ENCODE measurements at places on chromosomes 2 and 18.

DNA sequence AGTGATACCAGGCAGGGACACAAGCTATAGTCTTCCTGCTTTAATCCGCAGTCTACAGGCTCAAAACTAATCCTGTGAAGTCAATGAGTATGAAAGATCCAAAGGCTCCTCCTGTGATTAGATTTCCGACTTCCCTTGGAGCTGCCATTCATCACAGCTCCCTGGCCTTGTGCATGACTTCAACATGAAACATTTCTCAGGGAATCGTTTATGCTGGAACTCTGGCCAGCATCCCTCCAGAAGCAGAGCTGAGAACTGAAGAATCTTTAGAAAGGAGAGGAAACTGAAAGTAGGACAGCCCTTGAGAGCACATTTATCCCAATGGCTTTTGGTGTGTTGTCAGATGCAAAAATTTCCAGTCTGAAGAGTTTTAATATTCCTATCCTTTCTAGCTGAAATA lies 84.3 kb upstream of the SESTD1 start:
- H3K36me3 ChIP-seq, result no peaks in the 10 kb centered on the region
- H3K27me3 ChIP-seq, result no peaks in the 10 kb centered on the region
- H3K4me3 ChIP-seq, result no peak overlapping the region
- H3K4me1 ChIP-seq, result peaks cover 9% of the 10 kb centered on the region

DNA sequence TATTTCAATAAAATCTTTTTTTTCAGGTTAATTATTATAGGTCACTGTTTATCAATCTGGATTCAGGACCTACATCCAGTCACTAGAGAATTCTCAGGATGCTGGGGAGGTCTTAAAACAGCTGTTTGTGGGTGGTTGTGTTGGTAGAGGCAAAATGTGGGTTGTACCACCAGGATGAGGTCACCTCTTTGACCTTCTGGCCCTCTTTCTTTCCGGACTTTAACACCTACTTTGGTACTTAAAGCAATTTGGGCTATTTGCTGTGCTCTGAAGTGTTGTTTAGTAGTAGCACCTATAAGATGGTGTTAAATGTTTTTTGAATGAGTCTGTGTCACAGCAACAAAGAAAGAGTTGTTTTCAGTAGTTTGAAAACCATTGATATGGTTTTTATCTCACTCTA lies 14.6 kb downstream of the EML4 start:
- no peak overlapping the region for H3K27ac ChIP-seq
- H3K27me3 ChIP-seq, result no peaks in the 10 kb centered on the region
- peaks cover 52% of the 10 kb centered on the region for H3K36me3 ChIP-seq
- H3K4me3 ChIP-seq, result no peak overlapping the region

DNA sequence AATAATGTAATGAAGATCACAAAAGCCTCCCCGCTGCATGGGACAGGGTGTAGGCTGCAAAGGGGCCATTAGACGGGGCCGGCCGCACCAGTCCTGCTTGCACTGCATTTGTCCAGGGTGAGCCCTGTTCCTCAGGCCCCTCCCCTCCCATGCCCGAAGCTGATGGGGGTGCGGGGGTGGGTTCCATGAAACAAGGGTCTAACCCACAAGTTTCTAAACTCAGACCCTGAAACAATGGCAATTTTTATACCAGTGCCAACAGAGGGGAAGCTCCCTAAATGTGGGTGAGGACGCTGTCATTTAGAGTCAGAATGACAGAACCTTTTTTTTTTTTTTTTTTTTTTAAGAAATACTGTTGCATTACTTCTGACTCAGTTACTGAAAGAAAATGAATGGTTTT lies 39.7 kb downstream of the HS6ST1 start:
- peaks cover 28% of the 10 kb centered on the region for H3K36me3 ChIP-seq
- peaks cover 3% of the 10 kb centered on the region for H3K27me3 ChIP-seq
- DNase-seq, result no peak
- no peak overlapping the region for H3K4me3 ChIP-seq

GRCh38 chr2:175233135-175233719 lies 51.7 kb upstream of the ATP5MC3 start:
- no peaks in the 10 kb centered on the region for H3K4me1 ChIP-seq
- DNase-seq, result no peak
- H3K27me3 ChIP-seq, result peaks cover 2% of the 10 kb centered on the region
- H3K36me3 ChIP-seq, result peaks cover 2% of the 10 kb centered on the region
- H3K4me3 ChIP-seq, result no peak overlapping the region

- DNase-seq, result no peak
- no peak overlapping the region for H3K27ac ChIP-seq
- no peaks in the 10 kb centered on the region for H3K27me3 ChIP-seq
Observed at GRCh38 chr2:48253301-48253700, 276.7 kb upstream of the STON1 start.

DNA sequence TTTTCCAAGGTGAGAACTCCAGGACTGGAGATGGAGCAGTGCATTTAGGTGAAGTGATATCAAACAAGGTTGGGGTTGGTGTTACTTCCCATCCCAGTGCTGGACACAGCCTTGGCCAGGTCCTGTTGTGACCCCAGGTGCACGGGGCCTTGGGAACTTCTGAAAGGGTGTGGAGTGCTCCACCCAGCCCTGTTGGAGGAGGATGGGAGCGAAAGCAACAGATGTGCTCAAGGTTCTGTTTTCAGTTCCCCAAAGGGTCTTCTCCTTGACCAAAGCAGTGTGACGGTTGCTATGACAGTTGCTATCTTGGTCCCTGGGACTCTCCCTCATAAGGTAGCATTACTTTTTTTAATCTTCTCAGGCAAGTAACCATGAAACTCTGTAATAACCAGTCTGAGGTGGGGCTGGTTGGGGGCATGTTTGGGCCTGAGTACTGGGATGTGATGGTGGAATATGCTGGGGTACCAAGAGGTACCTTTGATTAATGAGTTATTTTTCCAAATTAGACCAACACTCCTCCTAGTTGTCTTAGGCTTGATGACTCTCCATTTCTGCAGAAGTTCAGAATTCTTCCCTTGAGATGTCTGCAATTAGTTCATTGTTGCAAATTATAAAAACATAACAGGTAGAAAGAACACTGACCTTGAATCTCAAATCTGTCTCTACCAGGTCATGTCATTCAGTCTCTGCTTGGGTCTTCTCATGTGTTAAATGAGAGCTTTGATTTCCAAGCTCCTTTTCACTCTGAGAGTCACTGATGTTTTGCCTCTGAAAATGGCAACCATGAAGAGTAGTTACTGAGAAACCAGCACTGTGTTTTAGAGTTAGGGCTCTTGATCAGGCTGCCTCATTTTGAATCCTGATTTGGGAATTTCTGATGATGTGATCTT lies 154.5 kb downstream of the RPIA start:
- H3K4me1 ChIP-seq, result no peaks in the 10 kb centered on the region
- H3K27me3 ChIP-seq, result peaks cover 3% of the 10 kb centered on the region
- no peak for DNase-seq

GRCh38 chr2:205767617-205768016 lies 85.3 kb downstream of the NRP2 start:
- H3K4me3 ChIP-seq, result no peak overlapping the region
- H3K36me3 ChIP-seq, result peaks cover 58% of the 10 kb centered on the region
- peaks cover 40% of the 10 kb centered on the region for H3K4me1 ChIP-seq
- H3K27ac ChIP-seq, result no peak overlapping the region
- peaks cover 5% of the 10 kb centered on the region for H3K27me3 ChIP-seq

DNA sequence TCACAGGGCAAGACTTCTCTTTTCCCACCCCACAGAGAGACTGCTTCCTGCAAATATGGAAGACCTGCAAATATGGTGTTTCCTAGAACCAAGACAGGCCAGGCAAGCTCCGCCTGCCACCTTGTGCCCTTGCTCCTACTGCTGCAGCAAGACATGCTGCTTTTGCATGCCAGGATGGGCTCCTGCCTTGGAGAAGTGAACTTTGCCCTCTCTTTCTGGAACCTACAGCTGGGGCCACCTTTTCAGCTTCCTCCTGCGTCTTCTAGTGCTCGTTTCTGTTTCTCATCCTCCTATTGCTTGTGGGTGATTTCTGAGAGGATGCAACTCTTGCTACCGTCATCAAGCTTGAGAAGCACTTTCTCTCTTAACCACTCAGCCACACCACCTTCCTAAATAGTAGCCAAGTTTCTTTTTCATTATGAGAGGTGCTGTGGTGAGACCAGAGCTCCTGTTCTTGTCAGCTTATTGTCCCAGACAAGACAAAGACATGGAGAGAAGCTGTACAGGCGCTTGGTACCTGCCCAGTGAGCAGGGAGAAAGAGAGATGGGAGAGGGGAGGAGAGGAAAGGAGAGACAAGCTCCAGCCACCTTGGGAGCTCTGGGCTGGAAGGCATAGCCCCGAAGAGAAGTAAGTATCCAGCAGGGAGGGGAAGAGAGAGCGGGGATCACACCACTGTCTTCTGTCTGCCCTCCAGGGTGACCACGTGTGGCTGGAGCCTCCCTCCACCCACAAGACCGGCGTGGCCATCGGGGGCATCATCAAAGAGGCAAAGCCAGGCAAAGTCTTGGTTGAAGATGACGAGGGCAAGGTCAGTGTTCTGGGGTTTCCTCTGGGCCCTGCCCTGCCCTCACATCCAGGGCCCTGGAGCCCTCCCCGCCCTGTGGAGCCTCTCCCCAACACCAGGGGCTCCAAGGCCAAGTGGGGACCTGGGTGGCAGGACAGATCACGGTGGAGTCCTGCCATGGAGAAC lies 28.3 kb downstream of the MYO7B start:
- H3K36me3 ChIP-seq, result no peaks in the 10 kb centered on the region
- no peak overlapping the region for H3K27ac ChIP-seq
- peaks cover 16% of the 10 kb centered on the region for H3K4me1 ChIP-seq
- peaks cover 16% of the 10 kb centered on the region for H3K27me3 ChIP-seq
- no peak for DNase-seq
- H3K4me3 ChIP-seq, result no peak overlapping the region

DNA sequence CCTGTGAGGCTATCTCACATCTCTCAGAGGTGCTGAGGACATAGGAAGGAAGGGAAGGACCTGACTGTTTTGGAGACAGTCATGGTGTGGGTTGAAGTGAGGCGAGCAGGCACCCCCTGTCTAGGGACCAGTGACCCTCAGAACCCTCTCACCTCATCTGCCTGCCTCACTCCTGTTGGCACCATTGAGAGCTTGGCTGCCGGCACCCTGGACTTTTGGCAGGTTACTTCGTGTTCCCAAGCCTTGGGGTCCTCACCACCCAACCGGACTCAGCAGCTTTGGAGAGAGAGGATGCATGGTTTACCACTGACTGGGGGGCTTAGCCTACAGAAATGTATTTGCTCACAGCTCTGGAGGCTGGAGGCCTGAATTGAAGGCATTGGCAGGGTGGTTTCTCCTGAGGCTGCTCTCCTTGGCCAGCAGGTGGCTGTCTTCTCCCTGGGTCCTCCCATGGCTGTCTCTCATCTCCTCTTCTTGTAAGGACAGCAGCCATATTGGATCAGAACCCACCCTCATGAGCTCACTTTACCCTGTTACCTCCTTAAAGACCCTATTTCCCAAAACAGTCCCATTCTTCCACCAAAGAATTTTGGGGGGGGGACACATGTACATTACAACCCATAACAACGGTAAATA lies 142.0 kb downstream of the TSN start:
- H3K4me3 ChIP-seq, result no peak overlapping the region
- no peak overlapping the region for H3K27ac ChIP-seq
- H3K27me3 ChIP-seq, result peaks cover 7% of the 10 kb centered on the region
- no peaks in the 10 kb centered on the region for H3K36me3 ChIP-seq

GRCh38 chr2:42102024-42102590 lies 54.3 kb downstream of the PKDCC start:
- DNase-seq, result peak; percentile 58
- peak overlapping the region; percentile 98 for H3K27ac ChIP-seq
- peaks cover 12% of the 10 kb centered on the region for H3K27me3 ChIP-seq
- H3K4me1 ChIP-seq, result peaks cover 62% of the 10 kb centered on the region
- H3K36me3 ChIP-seq, result no peaks in the 10 kb centered on the region
- H3K4me3 ChIP-seq, result peak overlapping the region; percentile 65

DNA sequence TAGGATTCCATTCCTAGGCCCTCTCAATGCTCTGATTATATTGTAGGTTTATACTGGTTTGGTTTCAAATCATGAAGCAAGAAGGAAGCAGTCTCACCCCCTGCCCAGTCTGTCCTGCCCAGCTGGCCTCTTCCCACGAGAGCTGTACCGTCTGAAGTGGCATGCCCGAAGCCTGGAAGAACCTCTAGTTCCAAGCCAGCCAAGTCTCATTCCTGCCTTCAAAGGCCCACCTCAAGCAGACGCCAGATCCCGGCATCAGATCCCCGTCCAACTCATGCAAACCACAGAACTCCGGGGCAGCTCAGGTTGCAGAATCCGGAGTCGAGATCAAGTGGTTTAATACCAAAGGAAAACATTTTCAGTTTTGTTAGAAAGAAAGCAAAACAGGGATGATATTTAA lies 234.4 kb downstream of the LPIN1 start:
- no peak overlapping the region for H3K27ac ChIP-seq
- peaks cover 2% of the 10 kb centered on the region for H3K27me3 ChIP-seq
- no peak overlapping the region for H3K4me3 ChIP-seq
- H3K4me1 ChIP-seq, result peaks cover 32% of the 10 kb centered on the region

- no peaks in the 10 kb centered on the region for H3K4me1 ChIP-seq
- no peaks in the 10 kb centered on the region for H3K36me3 ChIP-seq
- H3K27ac ChIP-seq, result no peak overlapping the region
- H3K27me3 ChIP-seq, result peaks cover 56% of the 10 kb centered on the region
- DNase-seq, result peak; percentile 54
Observed at GRCh38 chr2:88765154-88765888, 73.8 kb downstream of the RPIA start.

GRCh38 chr2:174971868-174972781 lies 33.1 kb downstream of the CHN1 start:
- H3K4me3 ChIP-seq, result no peak overlapping the region
- peak overlapping the region; percentile 29 for H3K27ac ChIP-seq
- no peak for DNase-seq
- H3K36me3 ChIP-seq, result peaks cover 57% of the 10 kb centered on the region
- no peaks in the 10 kb centered on the region for H3K27me3 ChIP-seq

GRCh38 chr18:154151-154550 lies 4.2 kb upstream of the USP14 start:
- no peak for DNase-seq
- no peak overlapping the region for H3K4me3 ChIP-seq

GRCh38 chr2:240200230-240201051 lies 60.0 kb upstream of the OTOS start:
- H3K4me1 ChIP-seq, result peaks cover 34% of the 10 kb centered on the region
- H3K27ac ChIP-seq, result no peak overlapping the region
- H3K4me3 ChIP-seq, result no peak overlapping the region
- no peaks in the 10 kb centered on the region for H3K36me3 ChIP-seq
- DNase-seq, result no peak

Data from nephron progenitor cell (in vitro differentiated cells).